Activated naive CD4-positive, alpha-beta T cell treated with anti-CD3 and anti-CD28 coated beads for 36 hours (primary cell): ENCODE measurements at places on chromosomes 7 and 10. TPM values are rescaled to one million over a fixed set of nuclear protein-coding genes. Genes with fewer than 3 reads are reported as not detected.

- no peak overlapping the region for H3K4me3 ChIP-seq
- H3K36me3 ChIP-seq, result no peaks in the 10 kb centered on the region
- H3K27me3 ChIP-seq, result peaks cover 9% of the 10 kb centered on the region
- DNase-seq, result no peak
- no peaks in the 10 kb centered on the region for H3K4me1 ChIP-seq
- no peak overlapping the region for H3K27ac ChIP-seq
Measured at GRCh38 chr10:49152037-49152436, 18.2 kb upstream of the FAM170B start.

GRCh38 chr10:32131388-32131787, 75.2 kb upstream of the KIF5B start:
- no peaks in the 10 kb centered on the region for H3K27me3 ChIP-seq
- no peak overlapping the region for H3K27ac ChIP-seq

DNA sequence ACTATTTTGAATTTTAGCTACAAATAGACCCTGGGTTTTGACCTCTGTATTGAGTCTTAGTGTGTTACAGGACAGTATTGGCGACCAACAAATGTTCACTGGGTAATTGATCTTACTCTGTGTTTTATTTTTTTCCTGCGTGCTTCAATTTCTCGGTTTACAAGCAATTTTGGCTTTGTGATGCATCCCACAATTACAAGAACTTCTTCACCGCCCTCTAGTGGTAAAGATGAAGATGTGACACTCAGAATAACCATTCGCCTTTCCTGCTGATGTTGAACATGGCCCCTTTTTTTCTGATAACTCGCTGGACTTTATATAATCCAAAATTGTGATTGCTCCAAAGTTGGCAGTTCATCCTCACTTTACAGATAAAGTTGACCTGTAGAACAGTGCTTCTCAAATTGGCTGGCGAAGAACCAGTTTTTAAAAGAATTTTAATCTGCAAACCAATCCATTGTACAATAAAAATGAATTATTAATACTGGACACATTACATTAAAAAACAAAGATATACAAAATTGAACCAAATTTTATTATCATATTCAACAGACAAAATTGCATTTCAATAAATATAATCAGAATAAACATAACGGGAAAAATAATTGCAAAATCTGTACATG, 20.2 kb upstream of the SMC3 start:
- peaks cover 6% of the 10 kb centered on the region for H3K4me1 ChIP-seq
- H3K27ac ChIP-seq, result no peak overlapping the region
- peaks cover 19% of the 10 kb centered on the region for H3K27me3 ChIP-seq

- H3K27ac ChIP-seq, result no peak overlapping the region
- no peaks in the 10 kb centered on the region for H3K36me3 ChIP-seq
- no peak for DNase-seq
- peaks cover 14% of the 10 kb centered on the region for H3K4me1 ChIP-seq
Measured at GRCh38 chr10:133325440-133326222, 11.1 kb downstream of the CALY start.

DNA sequence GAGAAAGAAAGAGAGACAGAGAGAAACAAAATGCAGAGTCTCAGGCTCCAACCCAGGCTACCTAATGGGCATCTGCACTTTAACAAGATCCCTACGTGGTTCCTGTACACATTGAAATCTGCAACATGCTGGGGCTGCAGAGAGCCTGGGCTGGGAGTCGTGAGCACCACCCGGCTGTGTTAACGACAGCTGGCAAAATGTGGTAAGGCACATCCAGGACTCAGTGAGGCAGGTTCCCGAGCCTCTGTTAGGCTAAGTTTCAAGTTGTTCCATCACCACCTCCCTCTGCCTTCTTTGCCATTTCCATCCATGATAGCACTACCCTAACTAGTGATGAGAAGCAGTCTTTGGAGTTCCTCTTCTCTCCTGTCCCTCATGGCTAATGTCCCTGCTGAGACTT, 1.4 kb downstream of the AKR1B10 start:
- no peak overlapping the region for H3K4me3 ChIP-seq
- DNase-seq, result no peak
- no peak overlapping the region for H3K27ac ChIP-seq
- H3K27me3 ChIP-seq, result no peaks in the 10 kb centered on the region
- no peaks in the 10 kb centered on the region for H3K4me1 ChIP-seq
- no peaks in the 10 kb centered on the region for H3K36me3 ChIP-seq

Gene TSPAN15
- 1.1 TPM for total RNA-seq

Gene IDE
- 31.2 TPM for total RNA-seq

- no peak for DNase-seq
- peaks cover 14% of the 10 kb centered on the region for H3K4me1 ChIP-seq
- H3K36me3 ChIP-seq, result no peaks in the 10 kb centered on the region
- H3K27me3 ChIP-seq, result peaks cover 10% of the 10 kb centered on the region
Measured at GRCh38 chr7:55087521-55087961, 68.7 kb downstream of the EGFR start.

DNA sequence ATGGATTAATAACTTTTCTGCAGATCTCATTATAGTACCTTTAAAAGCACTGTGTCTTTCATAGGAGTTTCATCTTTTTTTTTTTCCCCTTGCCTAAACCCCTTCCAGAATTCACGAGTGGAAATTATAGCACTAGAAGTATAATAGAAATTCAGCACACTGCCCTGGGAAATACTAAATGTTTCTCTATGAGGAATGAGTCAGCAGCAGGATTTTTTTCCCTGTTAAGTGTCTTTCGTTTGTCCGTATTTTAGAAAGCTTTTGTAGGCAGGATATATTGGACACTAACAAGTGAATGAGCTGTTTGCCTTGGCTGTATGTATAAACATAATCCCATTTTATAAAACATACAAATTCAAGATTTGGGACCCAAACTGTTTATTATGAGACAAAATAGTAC, 105.8 kb downstream of the EXOC4 start:
- H3K4me3 ChIP-seq, result no peak overlapping the region
- H3K4me1 ChIP-seq, result no peaks in the 10 kb centered on the region
- peaks cover 28% of the 10 kb centered on the region for H3K36me3 ChIP-seq
- H3K27ac ChIP-seq, result no peak overlapping the region

Gene SKIDA1
- 0.10 TPM for total RNA-seq

Gene CRTAC1
- not detected for total RNA-seq

DNA sequence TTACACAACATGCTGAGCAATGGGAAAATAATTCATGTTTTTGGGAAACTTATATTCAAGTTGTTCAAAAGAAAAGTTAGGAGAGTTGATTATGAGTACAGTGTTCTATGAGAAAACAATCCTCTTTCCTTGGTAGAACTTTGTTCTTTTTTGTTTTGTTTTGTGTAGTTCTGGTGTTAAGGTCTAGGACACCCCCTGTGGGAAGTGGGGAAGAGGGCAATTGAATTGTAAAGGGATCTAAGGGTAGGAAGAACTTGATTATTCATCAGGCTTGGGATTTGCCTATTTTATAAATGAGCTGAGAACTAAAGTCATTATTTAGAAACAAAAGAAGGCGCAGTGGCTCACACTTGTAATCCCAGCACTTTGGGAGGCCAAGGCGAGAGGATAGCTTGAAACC, 25.9 kb upstream of the CDK13 start:
- H3K27ac ChIP-seq, result no peak overlapping the region
- H3K36me3 ChIP-seq, result no peaks in the 10 kb centered on the region
- H3K4me1 ChIP-seq, result no peaks in the 10 kb centered on the region
- no peak overlapping the region for H3K4me3 ChIP-seq
- H3K27me3 ChIP-seq, result no peaks in the 10 kb centered on the region

- no peak for DNase-seq
- peaks cover 21% of the 10 kb centered on the region for H3K27me3 ChIP-seq
- no peak overlapping the region for H3K4me3 ChIP-seq
- H3K36me3 ChIP-seq, result no peaks in the 10 kb centered on the region
- no peak overlapping the region for H3K27ac ChIP-seq
- peaks cover 9% of the 10 kb centered on the region for H3K4me1 ChIP-seq
Measured at GRCh38 chr7:121307021-121307574, 21.7 kb upstream of the WNT16 start.

DNA sequence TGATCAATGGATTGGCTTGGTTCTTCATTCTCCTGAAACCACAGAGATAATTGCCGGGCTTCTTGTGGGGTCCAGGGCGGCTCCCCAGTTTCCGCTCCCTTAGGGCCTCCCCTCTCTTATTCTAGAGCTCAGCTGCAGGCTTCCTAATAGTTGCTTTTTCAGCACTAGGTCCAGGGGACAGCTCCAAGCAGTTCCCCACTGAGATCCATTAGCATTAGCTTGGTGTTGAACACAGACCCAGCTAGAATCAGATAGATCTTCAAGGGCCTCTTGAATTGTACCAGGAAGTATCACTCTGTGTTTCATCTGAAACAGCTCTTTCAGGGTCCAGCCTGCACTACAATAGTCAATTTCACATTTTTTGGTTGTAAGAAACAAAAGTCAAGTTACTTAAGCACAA, 238.7 kb downstream of the SEC23IP start:
- H3K27ac ChIP-seq, result no peak overlapping the region
- no peak overlapping the region for H3K4me3 ChIP-seq
- no peaks in the 10 kb centered on the region for H3K36me3 ChIP-seq
- peaks cover 22% of the 10 kb centered on the region for H3K27me3 ChIP-seq
- peak; percentile 26 for DNase-seq

DNA sequence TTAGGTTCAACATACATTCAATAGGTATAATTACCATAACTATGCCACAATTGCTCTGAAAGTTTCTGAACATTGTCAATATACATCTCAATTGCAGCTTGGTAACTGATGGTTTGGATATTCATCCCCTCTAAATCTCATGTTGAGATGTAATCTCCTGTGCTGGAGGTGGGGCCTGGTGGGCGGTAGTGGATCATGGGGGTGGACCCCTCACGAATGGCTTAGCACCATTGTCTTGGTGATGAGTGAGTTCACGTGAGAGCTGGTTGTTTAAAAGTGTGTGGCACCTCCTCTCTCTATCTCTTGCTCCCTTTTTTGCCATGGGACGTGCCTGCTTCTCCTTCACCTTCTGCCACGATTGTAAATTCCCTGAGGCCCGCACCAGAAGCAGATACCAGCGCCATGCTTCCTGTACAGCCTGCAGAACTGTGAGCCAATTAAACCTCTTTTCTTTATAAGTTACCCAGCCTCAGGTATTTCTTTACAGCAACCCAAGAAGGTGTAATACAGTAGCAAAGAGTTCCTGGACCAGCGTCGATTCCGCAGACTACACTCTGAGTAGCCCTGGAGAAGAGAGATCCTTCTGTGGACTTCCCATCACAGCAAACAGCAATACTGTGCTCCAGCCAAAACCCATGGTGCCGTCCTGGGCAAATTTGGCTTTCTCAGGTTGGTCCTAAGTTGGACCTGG, 83.8 kb upstream of the GRB10 start:
- peaks cover 3% of the 10 kb centered on the region for H3K27me3 ChIP-seq
- no peak for DNase-seq
- H3K4me1 ChIP-seq, result no peaks in the 10 kb centered on the region
- H3K4me3 ChIP-seq, result no peak overlapping the region
- no peaks in the 10 kb centered on the region for H3K36me3 ChIP-seq
- no peak overlapping the region for H3K27ac ChIP-seq

DNA sequence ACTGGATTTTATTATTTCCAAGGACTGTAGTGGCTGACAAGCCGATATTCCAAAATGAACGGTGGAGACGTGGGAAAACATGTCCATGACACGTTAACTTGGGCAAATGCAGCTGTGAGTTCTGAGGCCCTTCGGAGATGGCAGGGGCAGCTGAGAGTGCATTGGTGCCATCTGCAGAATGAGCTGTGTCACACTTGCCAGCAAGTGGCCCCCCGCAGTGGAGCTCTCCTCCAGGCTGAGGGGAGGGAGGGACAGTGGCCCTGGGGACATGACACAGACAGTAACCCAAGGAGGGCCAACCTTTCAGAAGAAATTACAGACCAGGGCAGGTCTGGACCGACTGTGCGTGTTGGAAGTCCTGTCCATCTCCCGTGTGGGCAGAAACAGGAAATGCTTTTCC, 139.4 kb downstream of the SVIL start:
- H3K27ac ChIP-seq, result no peak overlapping the region
- no peaks in the 10 kb centered on the region for H3K27me3 ChIP-seq
- DNase-seq, result no peak
- no peak overlapping the region for H3K4me3 ChIP-seq

GRCh38 chr7:131466735-131467365, 89.6 kb downstream of the PODXL start:
- H3K27ac ChIP-seq, result no peak overlapping the region
- no peak overlapping the region for H3K4me3 ChIP-seq
- DNase-seq, result no peak
- peaks cover 46% of the 10 kb centered on the region for H3K36me3 ChIP-seq
- H3K27me3 ChIP-seq, result no peaks in the 10 kb centered on the region

Gene TRPV5
- not detected for total RNA-seq

GRCh38 chr7:99139036-99139435, 4.9 kb downstream of the SMURF1 start:
- H3K4me3 ChIP-seq, result no peak overlapping the region
- no peaks in the 10 kb centered on the region for H3K27me3 ChIP-seq
- peaks cover 4% of the 10 kb centered on the region for H3K36me3 ChIP-seq
- H3K27ac ChIP-seq, result no peak overlapping the region

DNA sequence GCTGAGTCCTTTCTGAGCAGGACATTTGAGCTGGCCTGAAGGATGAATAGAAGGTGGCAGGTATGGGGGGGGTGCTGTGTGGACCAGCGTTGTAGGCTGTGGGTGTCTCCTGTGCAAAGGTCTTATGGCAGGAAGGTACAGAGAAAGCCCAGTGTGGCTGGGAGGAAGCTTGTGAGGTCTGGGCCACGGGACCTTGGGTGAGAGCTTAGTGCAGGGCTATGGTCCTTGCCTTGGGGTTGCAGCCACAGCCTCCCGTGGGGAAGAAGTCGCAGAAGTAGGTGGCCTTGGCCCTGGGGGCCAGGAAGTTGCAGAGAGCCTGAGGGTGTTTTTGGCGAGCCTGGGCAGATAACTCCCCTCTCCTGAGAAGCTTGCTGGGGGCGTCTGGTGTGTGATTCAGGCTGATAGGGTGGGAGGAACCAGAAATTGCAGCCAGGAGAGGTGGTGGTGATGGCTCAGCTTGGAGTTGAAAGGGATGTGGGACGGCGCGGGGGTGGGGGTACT, 172.0 kb upstream of the TNRC18 start:
- H3K27ac ChIP-seq, result peak overlapping the region; percentile 72
- H3K4me1 ChIP-seq, result peaks cover 22% of the 10 kb centered on the region
- H3K36me3 ChIP-seq, result no peaks in the 10 kb centered on the region
- DNase-seq, result no peak

DNA sequence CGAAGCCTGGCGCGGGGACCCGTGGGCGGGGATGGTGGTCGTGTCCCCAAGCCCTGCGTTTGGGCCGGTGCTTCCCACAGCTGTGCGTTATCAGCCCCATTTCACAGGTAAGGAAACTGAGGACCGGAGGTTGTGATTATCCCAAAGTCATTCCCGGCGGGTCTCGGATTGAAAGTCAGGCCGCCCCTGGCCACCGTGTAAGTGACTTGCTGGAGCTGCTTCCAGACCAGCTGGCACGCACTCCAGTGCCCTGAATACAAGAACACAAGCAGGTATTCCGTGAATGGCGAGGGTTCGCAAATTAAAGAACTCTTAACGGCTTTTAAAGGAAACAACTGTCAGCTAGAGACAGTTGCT, 675 bp upstream of the ATE1 start:
- H3K4me1 ChIP-seq, result peaks cover 21% of the 10 kb centered on the region
- peak; percentile 16 for DNase-seq
- H3K4me3 ChIP-seq, result peak overlapping the region; percentile 89
- peak overlapping the region; percentile 94 for H3K27ac ChIP-seq
- H3K36me3 ChIP-seq, result peaks cover 13% of the 10 kb centered on the region

Gene IRF5
- 1.4 TPM for total RNA-seq

Gene ATRNL1
- not detected for total RNA-seq

Gene SPAM1
- not detected for total RNA-seq
